ENCODE measurements at places on chromosomes 2 and 18.

GRCh38 chr2:40097691-40098385, 318.8 kb upstream of the THUMPD2 start:
- DNase-seq, result no peak

GRCh38 chr2:178630581-178630980, 150.3 kb downstream of the PLEKHA3 start:
- DNase-seq, result no peak

- no peak for DNase-seq
These were observed 34.9 kb downstream of the CIB4 start for GRCh38 chr2:26605999-26606846.

DNA sequence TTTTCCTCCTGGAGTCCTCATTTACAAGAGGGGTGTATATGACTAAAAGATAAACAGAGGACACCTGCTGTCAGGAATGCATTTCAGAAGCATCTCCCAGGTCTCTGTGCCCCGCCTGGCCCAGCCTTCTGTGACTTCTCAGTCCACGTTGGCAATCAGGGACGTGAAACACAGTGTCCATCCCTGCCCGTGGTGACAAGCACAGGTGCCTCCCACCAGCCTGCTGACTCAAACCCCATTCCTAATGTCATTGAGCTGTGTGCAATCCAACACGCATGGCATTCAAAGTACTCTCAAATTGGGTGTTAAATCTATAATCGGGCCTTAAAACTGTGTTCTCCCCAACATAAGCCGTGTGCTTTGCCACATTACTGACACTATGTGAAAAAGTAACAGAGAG, 343.2 kb downstream of the EIPR1 start:
- no peak for DNase-seq

DNA sequence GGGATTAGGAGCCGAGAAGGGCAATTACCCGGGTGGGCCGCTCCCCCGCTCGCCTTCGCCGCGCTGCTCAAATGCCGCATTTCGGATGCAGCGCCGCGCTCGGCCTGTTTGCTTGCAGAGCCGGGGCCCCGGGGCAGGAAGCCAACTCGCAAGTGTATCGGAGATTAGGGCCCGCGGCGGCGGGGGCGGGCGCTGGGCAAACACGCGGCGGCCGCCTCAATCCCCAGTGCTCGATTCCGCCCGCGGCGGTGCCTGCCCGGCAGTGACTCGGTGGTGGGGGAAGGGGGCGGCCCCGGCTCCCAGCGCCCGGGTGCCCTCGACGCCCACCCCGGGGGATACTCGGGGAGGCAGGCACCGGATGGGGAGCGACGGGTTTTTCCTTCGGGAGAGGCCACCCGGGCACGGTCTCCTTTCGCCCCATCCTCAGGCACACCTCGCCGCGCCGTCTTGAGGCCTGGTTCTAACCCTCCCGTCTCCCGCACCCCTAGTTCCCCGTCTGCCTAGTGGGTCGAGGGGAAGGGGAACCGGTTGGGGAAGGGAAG, 26.6 kb upstream of the NOTO start:
- peak; percentile 29 for DNase-seq

GRCh38 chr18:23990474-23991410, 23.8 kb upstream of the TTC39C start:
- no peak for DNase-seq

DNA sequence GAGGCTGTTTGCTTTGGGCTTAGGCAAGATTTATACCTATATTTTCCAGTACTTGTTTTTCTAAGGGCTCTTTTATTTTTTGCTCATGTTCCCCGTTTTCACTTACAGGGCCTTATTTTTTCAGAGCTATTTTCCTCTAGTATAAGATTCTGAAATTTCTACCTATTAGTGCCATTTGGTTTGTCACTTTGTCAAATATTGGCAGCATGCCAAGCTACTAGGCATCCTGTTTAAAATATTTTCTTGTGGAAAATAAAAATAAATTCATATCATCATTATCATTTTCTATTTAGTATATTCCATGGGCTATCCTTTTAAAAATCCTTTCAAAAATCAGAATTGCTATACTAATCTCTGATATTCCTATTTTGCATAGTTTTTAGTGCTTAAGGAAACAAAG, 64.8 kb upstream of the CHST9 start:
- no peak for DNase-seq

DNA sequence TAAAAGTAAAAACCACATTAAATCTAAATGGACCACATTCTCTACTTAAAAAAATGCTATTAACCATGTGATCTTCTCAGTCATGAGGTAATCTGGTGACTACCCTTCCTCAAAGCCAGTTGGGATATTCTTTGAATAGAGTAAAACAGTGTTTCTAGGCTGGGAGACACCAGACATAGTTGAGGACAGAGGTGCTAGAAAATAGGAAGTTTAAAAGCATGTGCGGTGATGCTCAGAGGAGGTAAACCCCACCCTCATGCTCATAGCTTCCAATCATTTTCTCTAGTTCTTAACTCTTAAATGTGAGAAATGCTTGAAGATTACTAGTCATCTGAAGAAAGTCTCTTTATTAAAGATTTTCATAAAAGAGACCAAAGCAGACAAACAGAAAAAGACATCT, 30.7 kb upstream of the ELAC1 start:
- DNase-seq, result no peak

GRCh38 chr2:235707411-235708096, 213.7 kb downstream of the AGAP1 start:
- DNase-seq, result no peak

GRCh38 chr18:35455926-35456763, 41.6 kb downstream of the INO80C start:
- no peak for DNase-seq

DNA sequence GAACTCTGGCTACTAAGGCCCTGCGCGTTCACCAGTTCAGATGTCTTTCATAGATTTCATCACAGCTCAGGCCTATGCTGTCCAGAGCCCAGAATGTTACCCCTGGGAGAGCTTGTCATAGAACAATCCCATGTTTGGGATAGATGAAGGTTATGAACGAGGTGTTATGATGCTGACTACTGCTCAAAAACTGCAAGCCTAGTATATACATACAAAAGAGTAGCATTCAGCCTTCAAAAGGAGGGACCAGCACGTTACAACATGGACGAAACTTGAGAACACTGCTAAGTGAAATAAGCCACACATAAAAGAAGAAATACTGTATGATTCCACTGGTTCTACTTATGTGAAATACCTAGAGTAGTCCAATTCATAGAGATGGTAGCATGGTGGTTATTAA, 401.9 kb downstream of the NBAS start:
- DNase-seq, result no peak

DNA sequence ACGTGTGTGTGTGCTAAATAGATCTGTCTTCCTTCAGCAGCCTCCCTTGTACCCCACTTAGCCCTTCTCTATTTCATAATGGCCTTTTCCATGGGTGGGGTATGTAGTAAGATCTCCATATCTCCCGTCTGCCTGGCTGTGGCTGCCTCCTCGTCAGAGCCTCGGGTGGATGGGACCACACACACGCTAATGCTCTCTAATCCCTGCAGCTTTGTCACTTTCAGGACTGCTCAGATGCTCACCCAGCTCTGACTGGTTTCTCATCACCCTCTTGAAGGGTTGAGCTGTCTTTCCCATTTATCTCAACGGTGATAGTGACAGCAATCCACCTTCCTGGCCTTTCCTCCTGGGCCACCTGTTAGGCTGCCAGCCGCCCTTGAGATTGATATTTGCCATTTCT, 95.3 kb downstream of the DCC start:
- no peak for DNase-seq

DNA sequence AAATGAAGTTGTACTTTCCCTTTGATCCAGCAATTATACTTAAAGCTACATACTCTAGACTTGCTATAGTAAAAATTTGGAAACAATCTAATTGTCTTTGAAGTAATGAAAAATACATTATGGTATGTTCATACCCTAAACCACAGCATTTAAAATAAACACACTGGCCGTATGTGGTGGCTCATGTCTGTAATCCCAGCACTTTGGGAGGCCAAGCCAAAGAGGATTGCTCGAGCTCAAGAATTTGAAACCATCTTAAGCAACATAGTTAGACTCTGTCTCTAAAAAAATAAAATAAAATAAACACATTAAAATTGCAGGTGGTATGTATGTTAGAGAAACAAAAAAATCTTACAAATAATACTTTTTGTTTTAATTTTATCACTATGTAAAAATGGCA, 208.1 kb upstream of the KLHL14 start:
- DNase-seq, result no peak

GRCh38 chr2:28475088-28475595, 20.7 kb upstream of the PLB1 start:
- DNase-seq, result no peak

DNA sequence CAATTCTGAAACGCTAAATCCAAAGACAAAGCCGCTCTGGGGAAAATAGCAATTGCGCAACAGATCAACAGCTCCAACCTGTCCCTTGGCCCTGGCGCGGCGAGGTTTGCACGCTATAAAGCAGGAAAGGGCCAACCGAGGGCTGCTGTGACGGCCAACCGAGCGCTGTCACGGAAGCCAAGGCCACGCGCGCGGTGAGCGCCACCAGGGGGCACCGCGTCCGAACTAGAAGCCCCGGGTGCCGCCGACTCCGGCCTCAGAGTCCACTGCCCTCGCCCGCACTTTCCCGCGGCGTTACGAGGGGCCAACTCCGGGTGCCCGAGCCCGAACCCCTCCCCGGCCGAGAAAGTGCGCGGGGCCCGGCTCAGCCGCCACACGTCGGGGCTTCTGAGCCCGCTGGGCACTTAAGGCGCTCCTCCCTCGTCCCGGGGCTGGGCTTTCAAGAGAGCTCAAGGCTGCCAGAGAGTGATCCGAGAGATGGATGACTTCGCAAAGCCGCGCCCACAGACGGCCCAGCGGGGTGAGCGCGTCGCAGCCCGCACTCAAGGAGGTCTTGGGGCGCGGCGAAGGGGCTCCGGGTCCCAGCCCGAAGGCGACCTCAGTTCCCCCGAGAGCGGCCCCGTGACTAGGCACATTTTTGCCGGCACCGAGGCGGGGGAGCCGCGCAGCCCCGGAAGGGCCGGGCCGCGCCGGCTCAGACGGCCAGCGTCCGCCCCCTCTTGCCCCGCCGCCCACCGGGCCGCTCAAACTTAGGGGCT, 897 bp downstream of the NFE2L2 start:
- peak; percentile 90 for DNase-seq

DNA sequence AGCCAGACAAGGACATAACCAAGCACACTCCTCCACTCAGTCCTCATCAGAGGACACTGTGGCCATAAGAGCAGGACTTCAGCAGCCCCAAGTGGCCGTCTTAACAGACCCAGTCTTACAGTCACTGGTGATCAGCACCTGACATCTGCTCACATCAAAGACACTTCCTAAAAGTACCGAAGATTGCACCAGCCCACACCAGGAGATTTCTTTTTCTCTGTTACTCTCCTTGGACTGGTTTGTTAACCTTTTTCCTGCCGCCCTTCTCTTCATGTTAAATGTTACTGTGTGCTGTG, 44.1 kb downstream of the MRPS5 start:
- DNase-seq, result no peak

GRCh38 chr2:204116159-204116792, 179.7 kb downstream of the ICOS start:
- no peak for DNase-seq

GRCh38 chr2:95289253-95289652, 7.9 kb upstream of the KCNIP3 start:
- no peak for DNase-seq

DNA sequence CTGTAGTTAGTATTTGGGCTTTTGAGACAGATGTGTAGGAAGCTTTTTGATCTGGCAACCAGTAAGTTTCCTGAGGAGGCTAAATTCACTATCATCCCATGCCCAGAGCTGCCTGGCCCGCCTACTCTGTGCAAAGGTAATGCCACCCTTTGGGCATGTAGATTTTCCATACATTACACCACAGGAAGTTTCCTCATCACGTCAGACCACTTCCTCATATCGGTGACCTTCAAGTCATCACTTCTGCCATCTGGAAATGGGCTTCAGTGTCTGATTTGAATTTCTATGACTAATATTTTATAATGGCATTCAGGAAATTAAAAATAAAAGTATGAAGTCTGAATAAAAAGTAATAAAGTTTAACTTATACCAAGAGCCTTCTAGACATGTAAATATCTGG, 825.4 kb downstream of the DCDC2C start:
- no peak for DNase-seq

- DNase-seq, result no peak
These were observed 125.3 kb downstream of the TCF4 start for GRCh38 chr18:55462652-55463051.

GRCh38 chr18:11309172-11309571, 159.8 kb upstream of the PIEZO2 start:
- DNase-seq, result no peak

- DNase-seq, result no peak
These were observed 120.5 kb downstream of the EIPR1 start for GRCh38 chr2:3257166-3257565.

DNA sequence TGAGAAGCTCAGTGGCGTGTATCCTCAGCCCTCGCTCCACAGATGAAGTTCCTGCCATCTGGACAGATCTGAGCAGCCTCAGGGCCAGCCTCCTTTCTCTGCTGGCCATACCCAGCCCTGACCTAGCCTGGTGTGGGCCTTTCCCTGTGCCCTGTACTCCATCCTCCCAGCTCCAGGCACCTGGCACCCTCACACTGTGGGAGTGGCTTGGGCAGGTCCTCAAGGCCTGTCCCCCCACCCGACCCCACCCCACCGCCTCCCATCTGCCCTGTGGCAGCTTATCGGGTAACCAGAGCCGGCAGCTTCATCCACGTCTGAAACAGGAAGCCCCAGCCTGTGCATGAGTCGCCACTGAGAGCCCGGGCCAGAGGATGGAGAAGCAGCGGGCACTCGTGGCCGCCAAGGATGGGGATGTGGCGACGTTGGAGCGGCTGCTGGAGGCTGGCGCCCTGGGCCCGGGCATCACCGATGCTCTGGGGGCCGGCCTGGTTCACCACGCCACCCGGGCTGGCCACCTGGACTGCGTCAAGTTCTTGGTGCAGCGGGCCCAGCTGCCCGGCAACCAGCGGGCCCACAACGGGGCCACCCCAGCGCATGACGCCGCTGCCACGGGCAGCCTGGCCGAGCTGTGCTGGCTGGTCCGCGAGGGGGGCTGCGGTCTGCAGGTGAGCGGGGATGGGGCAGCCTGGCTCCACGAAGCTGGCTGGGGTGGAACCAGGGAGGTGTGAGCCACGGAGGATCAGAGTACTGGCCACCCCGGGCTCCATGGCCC, at the start of gene ESPNL:
TSS of gene ESPNL (plus strand) at position 292 of the 772 bp plus-strand sequence. CDS start at position 372, 80 bp downstream.
- no peak for DNase-seq

- DNase-seq, result no peak
These were observed 58.8 kb downstream of the ARHGEF33 start for GRCh38 chr2:38948387-38948882.

- DNase-seq, result no peak
These were observed 111.8 kb downstream of the CELF4 start for GRCh38 chr18:37453752-37454151.
